ENCODE measurements at places on chromosomes 4 and X.

DNA sequence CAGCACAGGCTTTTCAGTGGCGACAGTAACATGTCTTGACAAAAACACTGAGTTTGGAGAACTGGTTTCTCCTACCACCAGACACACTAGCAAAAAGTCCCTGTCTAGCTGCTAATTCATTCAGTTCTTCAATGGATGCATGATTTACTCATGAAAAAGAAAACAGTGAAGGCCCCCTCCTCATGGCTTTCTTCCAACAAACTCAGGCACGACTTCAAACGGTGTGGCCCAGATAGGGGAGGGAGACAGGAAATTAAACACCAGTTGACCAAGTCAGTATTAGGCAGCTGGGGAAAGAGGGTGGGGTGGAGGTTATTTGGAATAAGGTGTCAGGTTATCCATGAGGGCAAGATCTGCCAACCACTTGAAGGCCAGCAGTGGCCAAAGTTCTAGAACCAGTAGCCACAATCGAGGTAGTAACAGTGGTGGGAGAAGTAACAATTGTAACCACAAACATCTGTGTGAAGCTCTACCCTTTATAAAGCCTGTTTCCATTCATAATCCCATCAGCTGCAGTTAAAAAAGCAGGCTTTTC is 60.2 kb downstream of the SEPSECS start:
- no peak for DNase-seq

DNA sequence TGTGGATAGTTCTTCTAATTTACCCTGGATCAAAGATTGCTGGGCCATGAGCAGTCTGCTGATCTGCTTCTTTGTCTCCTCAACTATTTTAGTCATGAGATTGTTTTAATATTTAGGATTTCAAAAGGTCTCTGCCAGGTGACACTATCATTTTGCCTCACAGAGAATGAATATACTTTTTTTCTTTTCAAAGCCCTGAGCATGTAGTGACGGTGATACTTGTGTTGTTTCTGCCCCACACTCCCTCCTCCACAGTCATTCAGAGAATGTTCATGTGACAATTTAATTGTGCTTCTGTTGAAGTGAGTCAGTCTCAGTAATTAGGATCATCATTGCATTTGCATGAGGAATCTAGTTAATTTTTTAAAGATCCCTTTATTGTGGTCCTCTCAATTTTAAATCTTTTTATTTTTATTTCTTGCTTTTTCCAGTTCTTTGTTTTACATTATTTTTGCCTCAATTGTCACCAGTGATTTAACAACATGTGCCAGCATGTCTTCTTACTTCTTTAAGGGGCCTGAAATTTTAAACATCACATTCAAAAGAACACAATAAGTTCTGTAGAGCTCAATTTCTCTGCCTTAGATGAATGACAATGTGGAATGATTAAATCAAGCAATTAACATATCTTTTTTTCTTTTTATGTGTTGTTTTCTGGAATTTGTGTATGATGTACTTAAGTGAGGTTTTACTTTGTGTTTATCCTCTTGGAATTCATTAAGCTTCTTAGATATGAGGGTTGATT is 12.3 kb downstream of the MMRN1 start:
- DNase-seq = no peak

DNA sequence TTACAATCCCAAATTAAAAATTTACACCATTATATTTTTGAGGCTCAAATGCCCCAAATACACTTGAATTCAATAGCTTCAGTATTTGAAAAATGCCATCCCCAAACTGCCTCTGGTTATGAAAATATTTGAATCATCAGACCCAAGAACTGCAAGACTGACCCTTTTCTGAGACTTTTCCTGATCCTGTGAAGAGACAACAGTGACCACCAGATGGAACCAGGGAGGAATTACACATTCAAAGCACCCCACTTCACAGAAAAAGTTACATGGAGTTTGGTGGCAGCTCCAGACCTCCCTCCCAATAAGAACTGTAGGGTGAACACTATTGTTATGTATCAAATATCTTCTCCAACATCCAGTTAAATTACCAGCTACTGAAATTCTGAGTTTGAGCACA is 44.0 kb upstream of the SCD5 start:
- no peak for DNase-seq

DNA sequence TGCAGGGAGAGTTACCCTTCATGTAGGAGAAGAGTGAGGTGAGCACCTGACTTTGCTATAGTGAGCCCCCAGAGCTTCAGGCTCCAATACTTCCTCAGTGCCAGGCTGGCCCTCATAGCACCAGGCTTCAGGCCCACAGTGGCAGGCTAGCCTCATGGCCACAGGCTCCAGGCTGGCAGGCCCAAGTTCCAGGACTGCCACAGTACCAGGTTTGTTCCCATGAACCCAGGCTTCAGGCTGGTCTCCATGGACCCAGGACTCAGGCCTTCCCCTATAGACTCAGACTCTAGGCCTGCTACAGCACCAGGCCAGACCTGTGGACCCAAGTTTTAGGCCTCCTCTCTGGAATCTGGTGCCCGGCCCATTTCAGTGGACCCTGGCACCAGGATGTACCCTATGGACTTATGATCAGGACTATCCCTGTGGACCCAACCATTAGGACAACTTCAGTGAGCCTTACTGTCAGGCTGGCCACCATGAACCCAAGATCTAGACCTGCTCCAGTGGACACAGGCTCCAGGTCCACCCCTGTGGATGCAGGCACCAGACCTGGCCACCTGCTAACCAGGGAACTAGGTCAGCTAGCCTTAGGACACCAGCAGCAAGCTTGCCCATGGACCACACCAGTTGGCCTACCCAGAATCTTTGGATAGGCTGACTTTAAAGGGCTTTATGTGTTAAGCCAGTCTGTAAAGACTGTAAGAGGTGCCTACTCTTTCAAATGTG is 658.2 kb downstream of the KLHL13 start:
- DNase-seq = no peak

DNA sequence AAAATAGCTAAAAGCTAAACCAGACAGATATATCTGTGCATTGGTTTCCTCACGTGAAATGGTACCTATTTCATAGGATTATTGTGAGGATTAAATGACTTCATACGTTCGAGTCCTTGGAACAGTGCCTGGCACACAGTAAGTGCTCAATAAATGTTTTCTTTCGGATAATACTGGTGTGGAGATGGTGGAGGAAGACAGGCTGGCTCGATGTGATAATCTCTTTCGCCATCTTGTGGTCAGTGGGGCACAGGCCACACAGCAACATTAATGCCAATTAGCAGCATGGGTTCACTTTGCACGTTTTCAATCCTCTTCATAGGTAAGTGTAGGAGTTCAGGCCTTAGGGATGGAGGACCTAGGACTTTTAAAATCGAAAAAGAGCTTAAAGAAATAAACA is 9.3 kb downstream of the PAGE4 start:
- DNase-seq = no peak

GRCh38 chr4:37664696-37665095 is 21.5 kb downstream of the RELL1 start:
- DNase-seq = no peak

GRCh38 chrX:113457719-113458118 is 617.1 kb upstream of the AMOT start:
- DNase-seq = no peak

GRCh38 chr4:154277172-154277571 is 214.4 kb downstream of the DCHS2 start:
- DNase-seq = no peak

DNA sequence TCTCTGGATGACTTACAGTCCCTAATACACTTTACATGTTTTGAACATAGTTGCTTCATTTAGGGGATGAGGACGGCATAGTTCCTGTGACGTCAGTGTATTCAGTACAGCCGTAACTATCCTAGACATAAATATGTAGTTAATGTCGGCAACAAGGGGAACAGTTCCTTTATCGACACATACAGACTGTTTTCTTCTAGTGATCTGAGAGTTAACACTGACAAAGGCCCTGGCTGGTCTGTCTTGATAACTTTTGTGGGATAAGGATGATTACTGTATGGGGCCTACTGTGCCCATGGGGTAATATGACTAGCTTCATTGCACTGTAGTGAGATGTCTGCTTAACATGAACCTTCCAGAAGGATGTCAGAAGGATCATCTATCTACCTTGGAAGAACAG is 131.2 kb downstream of the ZNF518B start:
- no peak for DNase-seq

GRCh38 chr4:40550196-40550595 is 79.5 kb downstream of the RBM47 start:
- no peak for DNase-seq

DNA sequence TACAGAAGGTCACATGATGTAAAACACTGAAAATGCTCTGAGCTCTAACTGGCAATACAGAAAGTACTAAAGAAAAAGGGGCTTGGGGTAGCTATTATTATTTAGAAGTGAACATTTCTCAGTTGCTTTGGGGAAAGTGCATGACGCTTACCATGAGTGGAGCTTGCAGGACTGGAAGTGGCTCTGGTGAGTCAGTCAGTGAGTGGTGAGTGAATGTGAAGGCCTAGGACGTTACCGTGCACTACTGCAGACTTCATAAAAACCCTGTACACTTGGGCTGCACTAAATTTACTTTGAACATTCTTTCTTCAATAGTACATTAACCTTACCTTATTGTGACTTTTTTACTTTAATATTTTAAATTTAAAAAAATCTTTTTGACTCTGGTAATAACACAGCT is 89.3 kb upstream of the ENPP6 start:
- DNase-seq = no peak

DNA sequence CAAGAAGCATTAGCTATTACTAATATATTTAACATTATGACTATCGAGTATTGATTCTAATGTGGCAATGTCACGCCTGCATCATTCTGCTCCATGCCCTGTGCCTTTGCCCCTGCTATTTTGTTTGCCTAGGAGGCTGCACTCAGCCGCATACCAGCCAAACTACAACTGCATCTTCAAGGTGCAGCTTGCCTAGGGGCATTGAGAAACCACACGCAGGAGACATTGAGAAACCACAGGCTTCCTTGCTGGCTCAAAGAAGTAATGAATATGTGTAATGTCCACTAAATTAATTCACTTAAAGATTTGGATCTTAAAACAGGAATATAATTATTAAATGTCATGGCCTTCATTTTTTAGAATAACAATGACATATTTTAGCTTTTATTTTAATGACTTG is 683.6 kb upstream of the TENM3 start:
- DNase-seq = no peak

DNA sequence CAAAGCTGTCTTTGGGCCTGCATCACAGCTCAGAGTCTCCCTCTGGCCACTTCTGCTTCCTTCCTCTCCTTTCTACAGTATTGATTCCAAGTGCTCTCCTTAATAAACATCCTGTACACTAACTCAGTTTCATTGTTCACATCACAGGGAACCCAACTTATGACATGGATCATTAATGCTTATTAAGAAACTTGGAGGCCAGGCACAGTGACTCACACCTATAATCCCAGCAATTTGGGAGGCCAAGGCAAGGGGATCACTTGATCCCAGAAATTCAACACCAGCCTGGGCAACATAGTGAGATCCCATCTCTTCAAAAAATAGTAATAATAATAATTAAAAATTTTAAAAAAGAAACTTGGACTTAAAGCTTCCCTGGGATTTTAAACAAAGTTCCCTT is 89.2 kb upstream of the EFHC2 start:
- DNase-seq = no peak

DNA sequence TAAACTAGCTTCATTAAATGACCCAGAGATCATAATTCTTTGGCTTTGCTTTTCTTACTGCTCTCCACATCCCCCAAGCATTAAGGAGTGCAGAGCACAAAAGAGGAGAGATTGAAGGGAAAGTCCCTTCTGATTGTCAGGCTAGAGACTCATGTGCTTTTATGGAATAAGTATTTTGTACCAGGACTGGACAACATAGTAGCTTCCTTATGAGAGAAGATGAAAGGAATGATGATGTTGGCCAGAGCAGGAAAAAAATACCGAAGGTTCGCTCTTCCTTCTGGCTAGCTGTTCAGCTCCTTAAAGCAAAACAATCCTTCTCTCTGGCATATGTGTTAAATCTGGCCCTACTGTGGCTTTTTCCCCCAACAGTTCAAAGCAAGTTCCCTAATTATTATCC is 53.1 kb downstream of the HOPX start:
- no peak for DNase-seq

- DNase-seq = no peak
Observed at GRCh38 chr4:138053641-138054301, 188.4 kb downstream of the SLC7A11 start.

DNA sequence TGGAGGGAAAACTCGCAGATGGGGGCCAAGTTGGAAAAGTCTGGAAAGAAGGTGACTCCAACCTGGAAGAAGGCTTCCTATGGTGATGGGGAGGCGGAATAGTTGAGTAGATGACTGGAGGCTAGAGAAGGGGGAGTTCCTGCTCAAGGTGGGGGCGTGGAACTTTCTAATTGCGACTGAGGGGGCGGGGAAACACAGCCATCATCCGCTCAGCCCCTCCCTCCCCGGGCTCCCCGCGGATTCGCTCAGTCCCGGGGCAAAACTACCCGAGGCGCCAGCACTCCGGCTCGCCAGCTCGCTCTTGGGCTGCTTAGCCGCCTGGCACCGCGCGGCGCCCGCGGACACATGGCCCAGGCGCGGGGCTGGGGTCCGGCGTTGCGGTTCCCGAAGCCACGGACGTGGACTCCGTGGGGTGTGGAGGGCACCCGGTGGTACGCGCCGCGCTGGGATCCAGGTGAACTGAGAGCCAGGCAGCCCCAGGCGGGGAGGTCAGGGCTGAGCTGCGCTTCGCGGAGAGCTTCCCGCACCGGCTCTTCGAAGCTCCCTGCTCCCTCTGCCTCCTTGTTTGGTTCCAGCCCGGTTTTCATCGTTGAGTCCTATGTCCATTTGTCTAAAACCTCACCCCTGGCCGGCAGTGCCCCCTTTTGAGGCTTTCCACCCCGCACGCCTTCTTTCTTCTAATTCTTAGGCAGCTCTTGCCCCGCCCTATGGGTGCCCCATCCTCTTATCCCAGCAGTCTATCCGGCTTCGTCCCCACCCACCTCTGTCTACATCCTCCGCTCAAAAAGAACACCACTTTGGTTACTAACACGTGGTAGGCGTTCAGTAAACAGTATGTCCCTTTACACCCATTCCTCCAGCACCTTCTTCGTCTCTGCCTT is 38.9 kb downstream of the STARD8 start:
- peak; percentile 77 for DNase-seq

GRCh38 chr4:140312100-140312499 is 61.3 kb upstream of the SCOC start:
- DNase-seq = no peak

DNA sequence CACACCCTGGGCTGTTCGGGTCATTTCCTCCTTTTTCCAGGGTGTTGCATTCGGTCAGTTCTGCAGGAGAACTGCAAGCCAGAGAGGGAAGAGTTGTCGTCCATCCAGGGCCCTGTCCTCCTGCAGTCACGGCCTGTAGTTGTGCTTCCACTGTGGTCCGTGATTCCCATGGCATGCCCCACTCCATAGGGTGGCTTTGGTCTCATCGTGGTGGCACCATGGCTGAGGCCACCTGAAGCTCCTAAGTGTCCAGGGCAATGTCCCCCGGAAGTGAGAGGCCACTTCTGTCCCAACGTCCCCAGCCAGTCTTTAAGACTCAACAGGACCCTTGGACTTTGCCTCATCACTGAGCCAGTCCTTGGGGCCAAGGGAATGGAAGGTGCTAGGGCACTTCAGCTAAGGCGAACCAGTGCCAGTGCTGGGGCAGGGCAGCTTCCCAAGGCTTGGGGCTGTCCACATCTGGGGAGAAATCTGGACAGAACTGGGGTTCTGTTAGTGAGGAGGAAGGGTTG is 83.7 kb downstream of the HTRA3 start:
- DNase-seq = no peak

GRCh38 chr4:95288552-95288951 is 260.2 kb downstream of the UNC5C start:
- DNase-seq = no peak

GRCh38 chr4:14620567-14621141 is 381.6 kb upstream of the CPEB2 start:
- no peak for DNase-seq

- no peak for DNase-seq
Observed at GRCh38 chr4:118225511-118225910, 127.3 kb downstream of the PRSS12 start.
